Right renal cortex interstitium (tissue), 3 donors: ENCODE measurements at places on chromosomes 6 and 20. TPM values are rescaled to one million over a fixed set of nuclear protein-coding genes. Genes with fewer than 3 reads are reported as not detected.

GRCh38 chr20:11918981-11919380, 1.3 kb downstream of the BTBD3 start:
- no peak for DNase-seq

- no peak for DNase-seq
Observed at GRCh38 chr6:66986940-66987339, 1279.9 kb upstream of the EYS start.

Gene HCRTR2
- polyA plus RNA-seq: 0.28 TPM

- no peak for DNase-seq
Observed at GRCh38 chr6:8731874-8732273, 296.5 kb upstream of the SLC35B3 start.

GRCh38 chr6:12238219-12238618, 51.9 kb upstream of the EDN1 start:
- no peak for DNase-seq

Gene CRISP3
- 0.55 TPM for polyA plus RNA-seq

DNA sequence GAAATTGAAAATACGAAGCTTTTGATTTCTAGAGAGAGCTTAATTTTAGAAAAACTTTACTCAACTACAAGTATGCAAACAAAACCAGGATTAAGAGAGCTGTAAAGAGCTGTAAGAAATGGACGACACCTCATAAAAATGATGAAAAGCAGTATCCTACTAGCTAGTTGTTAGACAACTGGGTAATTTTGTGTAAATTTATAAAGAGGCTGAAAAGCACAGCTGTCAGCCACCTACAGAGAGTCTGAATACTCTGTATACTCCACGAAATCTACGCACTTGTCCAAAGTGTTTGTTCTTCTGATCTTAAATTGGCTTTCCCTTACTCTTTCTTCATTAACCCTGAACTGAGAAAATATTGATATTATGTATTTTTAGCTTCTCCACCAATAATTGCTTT, 808.4 kb upstream of the EPHA7 start:
- no peak for DNase-seq

GRCh38 chr6:15342114-15342513, 96.2 kb downstream of the JARID2 start:
- DNase-seq: no peak

DNA sequence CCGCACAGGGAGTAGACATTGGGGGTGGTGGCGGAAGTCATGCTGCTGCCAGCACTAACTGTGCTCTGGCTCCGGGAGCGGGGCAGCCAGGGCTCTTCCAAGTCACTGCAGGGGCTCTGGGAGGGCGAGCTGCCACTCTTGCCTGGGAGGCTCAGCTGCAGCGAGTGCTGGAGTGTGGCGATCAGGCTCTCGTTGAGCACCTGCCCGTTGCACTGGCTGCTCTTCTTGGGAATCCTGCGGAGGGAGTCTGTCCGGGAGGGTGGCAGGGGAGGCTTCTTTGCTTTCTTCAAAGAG, 28.0 kb downstream of the HEBP2 start:
- DNase-seq: no peak

Gene CYP39A1
- 9.3 TPM for polyA plus RNA-seq

DNA sequence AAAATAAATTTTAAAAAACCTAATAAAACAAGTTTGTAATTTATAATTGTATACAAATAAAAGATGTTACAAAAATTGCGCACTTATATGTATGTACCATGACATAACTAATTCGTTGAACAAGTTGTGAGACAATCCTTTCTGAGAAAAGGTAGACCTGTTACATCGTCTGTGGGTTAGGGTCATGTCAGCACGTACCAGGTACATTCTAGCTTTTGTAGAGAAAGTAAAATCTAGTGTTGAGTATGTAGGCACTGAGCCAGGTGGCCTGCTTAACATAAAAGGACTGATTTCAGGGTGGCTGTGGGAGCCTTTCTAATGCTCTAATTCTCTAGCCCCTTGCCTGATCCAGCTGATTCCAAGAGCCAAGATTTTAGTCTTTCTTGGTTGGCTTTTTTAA, 10.4 kb downstream of the RPL7L1 start:
- no peak for DNase-seq

DNA sequence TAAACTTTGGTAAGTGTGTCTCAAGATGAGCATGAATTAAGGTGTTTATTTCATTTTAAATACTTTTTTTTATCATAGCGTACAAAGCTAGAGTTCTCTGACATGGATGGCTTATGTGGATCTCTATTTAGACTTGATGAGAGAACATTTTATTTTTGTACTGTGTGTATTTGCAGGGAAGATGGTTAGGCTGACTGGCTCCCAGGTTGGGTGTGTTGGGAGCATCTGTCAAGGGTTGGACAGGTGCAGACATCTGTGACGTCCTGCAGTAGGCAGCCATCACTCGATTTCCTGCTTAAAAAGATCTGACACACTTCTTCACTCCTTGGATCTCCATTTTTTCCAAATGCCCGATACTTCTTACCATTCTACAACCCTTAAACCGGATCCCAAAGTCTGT, 221.9 kb upstream of the QKI start:
- DNase-seq: no peak

DNA sequence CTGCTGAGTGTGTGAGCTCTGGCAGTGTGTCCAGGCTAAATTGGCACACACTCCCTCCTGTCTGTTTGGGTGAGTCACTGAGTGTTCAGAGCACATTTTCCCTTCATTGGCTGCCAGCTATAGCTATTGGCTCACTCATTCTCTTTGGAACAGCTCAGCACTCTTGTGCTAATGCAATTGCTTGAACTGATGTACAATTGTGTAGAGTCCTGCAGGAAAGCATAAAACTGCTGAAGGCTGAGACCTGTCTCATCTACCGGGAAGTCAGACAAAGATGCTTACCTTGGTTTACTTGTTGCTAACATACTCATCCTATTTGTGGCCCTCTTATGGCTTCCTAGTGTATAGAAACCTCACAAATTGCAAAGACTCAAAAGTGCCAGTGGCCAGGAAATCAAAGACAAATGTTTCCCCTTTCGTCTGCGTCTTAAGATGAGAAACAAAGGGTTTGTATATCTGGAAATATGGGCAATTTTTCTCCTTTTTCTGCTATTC, 351.0 kb downstream of the BCKDHB start:
- no peak for DNase-seq

DNA sequence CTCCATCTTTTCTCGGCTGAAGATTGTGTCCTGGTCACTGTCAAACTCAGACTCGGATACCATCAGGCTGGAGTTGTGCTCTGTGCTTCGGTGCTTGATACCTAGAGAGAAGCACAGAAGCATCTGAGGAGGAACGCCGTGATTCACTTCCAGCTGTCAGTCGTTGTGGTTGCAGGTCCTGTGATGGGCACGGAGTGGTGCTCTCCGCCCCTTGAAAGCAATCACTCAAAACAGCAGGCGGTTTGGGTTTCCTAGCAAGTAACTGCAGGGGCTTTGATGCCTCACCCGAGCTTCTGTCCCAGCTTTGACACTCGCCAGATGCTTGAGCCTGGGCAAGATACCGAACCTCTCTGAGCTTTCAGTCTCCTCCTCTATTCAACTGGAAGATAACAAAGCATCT, 52.5 kb downstream of the ALDH5A1 start:
- no peak for DNase-seq

DNA sequence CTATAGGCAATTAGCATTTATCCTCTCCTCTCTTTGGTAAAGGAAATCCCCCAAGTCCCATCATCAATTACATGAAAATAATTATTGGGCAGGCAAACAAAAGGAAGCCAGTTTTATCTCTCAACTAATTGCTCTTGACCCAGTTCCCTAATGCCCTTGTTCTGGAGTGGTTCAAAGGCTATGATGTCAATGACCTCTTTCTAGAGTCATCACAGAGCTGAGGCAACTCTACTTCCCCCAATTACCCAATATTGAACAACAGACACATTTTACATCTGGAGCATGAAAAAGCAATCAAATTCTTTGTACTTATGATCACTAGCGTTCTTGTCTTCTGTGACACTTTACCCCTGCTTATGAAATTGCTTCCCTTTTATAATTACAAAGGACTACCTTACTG, 43.5 kb downstream of the NT5E start:
- no peak for DNase-seq

GRCh38 chr6:28343898-28344677, 5.7 kb upstream of the ZKSCAN3 start:
- DNase-seq: no peak

GRCh38 chr6:166490671-166491500, 95.6 kb downstream of the RAMACL start:
- DNase-seq: peak; percentile 81

GRCh38 chr6:132053511-132053910, 102.3 kb upstream of the CCN2 start:
- no peak for DNase-seq

Gene ADGRB3
- 5.1 TPM for polyA plus RNA-seq

DNA sequence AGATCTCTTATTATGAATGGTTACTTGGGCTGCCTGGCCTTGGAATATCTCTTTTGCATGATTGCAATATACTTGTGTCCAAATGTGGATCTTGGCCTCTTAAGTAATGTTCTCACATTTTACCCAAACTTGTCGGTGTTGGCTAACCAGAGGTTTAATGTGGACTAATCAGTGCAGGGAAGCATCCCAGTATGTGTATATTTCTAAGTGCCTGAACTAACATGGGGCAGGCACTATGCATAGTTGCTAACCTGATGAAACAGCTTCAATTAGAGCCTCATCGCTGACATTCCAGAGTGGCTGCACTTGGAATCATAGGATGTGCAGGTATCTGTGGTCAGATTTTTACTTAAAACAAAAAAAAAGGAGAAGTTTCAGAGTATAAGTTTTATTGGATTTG, 160.0 kb downstream of the PDE7B start:
- DNase-seq: no peak

- DNase-seq: no peak
Observed at GRCh38 chr6:146481527-146481926, 62.1 kb upstream of the RAB32 start.

GRCh38 chr6:108768792-108769524, 79.3 kb upstream of the ARMC2 start:
- DNase-seq: no peak

GRCh38 chr20:1392693-1393506, at the start of gene FKBP1A:
TSS of gene FKBP1A (minus strand) at chr20:1393054. CDS start at chr20:1392998, 56 bp downstream.
- DNase-seq: peak; percentile 86

DNA sequence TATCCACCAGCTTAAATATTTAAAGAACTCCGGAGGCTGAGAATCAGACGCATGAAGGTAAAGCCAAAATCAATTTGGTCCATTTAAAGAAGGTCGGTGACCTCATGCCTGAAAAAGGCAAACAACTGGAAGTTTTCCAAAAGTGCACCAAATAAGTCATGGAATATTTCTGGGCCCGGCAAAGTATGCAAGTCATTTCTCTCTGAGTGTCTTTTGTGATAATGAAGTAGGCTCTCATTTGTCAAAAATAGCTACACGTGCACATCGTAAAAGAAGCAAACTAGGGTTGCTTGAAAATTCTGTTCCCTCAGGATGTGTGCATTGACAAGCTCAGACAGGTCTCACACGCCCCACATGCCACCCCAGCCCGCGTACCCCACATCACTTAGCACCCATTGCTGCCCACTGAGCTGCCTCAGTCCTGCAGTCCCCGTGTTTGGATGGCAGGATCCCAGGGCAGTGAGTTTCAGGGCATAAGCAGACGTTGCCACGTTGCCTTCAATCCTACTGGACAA, 20.5 kb upstream of the PYGB start:
- DNase-seq: no peak

DNA sequence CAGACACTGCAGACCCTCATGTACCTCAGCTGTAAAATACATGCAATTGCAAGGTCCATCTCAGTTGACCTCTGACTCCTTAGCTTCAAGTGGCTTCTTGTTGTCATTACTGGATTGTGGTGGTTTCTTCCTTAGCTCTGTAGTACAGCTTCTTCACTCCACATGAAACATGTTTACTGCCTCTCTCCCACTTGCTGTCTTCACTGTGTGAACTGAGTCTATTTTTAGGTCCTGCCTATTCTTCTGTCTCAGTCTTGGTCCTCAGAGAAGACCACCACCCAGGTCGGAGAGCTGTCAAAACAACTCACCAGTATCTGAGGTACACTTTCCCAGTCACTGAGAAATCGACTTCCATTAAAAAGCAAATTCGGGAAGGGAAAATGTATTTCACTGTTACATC, 50.2 kb upstream of the EYA4 start:
- no peak for DNase-seq

DNA sequence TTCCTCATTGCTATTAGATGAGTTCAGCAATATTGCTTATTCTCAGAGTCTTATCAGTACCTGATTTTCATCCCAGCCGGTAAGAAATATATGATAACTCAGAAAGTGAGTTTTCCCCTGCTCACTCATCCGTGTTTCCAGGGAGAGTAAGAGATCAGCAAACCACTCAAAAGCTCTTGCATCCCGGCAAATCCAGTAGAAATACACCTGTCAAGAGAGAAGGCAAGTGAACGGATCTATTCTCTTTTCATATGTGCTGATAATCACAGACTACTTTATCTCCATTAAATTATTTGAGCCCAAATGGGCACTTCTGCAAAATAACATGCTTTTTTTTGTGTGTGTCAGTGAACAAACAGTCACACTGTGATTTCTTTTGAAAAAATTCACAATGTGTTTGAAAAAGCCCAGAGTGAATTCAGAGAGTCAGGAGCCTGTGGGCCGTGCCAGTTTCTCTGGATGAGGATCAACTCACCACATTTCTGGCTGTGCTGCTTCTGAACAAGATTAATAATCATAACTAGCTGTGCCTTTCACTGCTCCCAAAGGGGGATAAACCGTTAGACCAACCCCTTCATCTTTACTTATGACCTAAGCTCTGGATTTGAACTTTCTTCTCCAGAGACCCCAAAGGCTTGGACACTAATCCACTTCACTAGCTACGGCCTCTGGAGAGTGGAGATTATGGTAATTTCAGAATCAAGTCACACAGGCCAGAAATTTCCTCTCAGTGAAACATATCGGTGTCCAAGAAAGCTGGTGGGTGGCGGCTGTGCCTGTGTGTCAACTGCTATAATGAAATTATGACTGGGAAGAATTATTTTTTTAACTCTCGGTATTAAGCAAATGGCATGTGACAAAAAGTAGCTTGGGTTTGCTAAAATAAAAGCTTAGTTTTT, 44.2 kb downstream of the NOX3 start:
- DNase-seq: no peak

Gene DAAM2
- 24.9 TPM for polyA plus RNA-seq

- DNase-seq: no peak
Observed at GRCh38 chr6:109292420-109292819, 89.8 kb downstream of the CD164 start.

GRCh38 chr6:15444881-15445280, 199.0 kb downstream of the JARID2 start:
- DNase-seq: no peak

DNA sequence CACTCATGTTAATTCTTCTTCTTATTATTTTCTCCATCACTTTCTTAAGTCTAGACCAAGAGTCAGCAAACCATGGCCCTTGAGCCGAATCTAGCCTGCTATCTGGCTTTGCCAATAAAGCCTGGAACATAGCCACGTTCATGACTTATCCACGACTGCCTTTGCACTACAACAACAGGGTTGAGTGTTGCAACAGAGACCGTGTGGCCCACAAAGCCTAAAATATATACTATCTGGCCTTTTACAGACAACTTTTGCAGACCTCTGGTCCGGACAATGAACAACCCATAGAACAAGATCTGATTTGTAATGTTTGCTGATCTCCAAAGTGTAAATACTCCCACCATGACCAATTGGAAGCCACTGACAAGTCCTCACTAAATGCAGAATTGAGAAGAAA, 140.5 kb upstream of the CDYL start:
- DNase-seq: no peak

Gene EPHA7
- polyA plus RNA-seq: 44.7 TPM
